SK-N-SH treated with all-trans-retinoic acid at 6 μM for 48 hours (cell line): ENCODE measurements at places on chromosomes 7 and 10.

DNA sequence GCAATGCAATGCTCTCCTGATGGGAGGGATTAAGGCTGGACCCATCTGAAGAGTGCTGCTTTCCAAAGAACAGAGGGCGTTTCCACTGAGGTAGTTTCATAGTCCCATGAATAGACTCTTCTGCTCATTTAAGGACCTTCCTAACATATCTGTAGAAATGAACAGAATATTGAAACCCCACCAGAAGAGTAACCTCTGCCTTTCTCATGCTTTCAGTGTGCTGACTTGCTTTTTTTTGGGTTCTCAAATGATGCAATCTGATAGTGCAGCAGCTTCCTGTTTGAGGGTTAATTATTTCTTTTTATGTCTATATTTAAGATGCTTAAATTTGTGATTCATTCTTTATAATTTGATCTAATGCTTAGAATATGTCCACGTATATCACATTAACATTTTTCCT is 82.2 kb downstream of the GATA3 start:
- ATAC-seq, result no peak

DNA sequence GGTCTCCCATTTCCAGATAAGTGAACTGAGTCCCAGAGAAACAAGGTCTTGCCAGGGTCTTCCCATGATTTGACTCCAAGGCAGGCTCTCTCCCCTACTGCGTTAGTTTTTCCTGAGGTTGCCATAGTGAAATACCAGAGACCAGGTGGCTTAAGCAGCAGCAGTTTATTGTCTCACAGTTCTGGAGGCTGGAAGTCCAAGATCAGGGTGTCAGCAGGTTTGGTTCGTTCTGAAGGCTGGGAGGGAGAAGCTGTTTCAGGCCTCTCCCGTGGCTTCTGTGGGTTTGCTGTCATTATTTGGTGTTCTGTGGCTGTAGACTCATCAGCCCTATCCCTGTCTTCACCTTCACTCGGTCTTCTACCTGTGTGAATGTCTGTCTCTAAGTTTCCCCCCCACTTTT is 129.9 kb downstream of the GRK5 start:
- ATAC-seq, result no peak

GRCh38 chr7:92802406-92802805 is 34.0 kb downstream of the CDK6 start:
- no peak for ATAC-seq

GRCh38 chr7:913736-914520 is 37.6 kb downstream of the GET4 start:
- ATAC-seq, result no peak

GRCh38 chr7:105268511-105269392 is 120.0 kb downstream of the SRPK2 start:
- ATAC-seq, result peak; percentile 92

- ATAC-seq, result peak; percentile 84
Measured at GRCh38 chr7:47291461-47292081, 290.3 kb downstream of the TNS3 start.

DNA sequence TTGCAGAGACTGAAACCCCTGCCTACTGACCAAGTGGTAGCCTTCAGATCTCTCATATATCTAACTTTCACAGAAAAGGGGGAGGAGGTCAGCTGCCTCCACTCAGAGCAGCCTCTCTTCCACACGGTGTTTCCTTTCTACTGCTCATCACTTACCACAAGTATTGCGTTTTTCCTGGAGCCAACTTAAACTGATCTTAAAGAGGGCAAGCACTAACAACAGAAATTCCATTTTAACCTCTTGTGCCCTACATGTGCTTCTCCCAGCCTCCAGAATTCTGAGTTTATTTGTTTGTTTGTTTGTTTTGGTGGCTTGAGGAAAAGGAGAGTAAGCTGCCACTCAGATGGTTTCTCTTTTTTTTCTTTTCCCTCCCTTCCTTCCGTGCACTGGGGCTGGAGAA is 19.1 kb downstream of the SKIDA1 start:
- no peak for ATAC-seq

GRCh38 chr10:77310288-77310840 is 327.2 kb downstream of the KCNMA1 start:
- ATAC-seq, result no peak

DNA sequence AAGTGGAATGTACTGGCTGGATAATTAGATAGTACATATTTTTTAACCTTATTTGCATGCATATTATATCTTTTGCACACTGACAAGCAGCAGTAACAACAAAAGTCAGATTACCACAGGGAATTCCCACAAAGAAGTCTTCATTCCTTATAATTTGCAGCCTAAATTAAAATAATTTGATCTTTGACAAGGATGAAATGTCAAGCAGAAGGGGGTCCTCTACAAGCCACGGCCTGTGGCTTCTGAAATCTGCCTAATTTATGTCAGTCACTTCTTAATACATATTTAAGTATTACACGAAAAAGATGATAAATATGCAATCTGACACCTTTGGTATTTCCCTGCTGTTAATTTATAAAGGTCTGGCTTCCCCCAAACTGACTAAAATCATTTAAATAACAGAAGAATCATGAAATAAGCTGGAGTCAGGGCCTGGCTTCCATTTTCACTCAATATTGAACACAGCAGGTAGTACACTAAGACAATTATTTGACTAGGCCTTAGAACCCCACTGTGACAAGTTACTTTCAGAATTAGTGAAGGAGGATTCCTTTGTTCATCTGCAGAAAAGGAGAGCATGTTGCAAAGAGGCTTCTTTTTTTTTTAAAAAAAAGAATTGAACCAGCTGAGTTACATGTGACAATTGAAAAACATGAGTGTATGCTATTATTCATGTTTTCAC is 351.1 kb upstream of the ETV1 start:
- ATAC-seq, result no peak

GRCh38 chr7:120742372-120742771 is 115.6 kb downstream of the TSPAN12 start:
- no peak for ATAC-seq

- no peak for ATAC-seq
Measured at GRCh38 chr10:51759896-51760534, 60.6 kb upstream of the CSTF2T start.

DNA sequence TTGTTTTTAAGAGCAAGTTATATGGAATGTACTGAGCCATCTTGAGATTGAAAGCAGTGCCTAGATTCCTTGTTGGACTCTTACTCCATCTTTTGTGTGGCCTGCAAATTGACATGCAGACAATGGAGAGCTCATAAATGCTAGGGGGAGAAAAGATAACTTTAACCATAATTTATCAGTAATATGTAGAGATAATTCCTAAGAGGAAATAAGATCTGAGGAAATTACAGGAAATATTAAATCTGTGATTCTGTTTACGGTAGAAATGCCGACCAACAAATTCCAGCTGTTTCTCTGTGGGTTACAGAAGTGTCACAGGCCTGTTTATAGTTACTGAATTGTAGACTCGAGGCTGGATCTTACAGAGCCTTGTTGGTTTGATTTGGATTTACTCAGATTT is 348.0 kb downstream of the SUGCT start:
- peak; percentile 53 for ATAC-seq

GRCh38 chr10:79321951-79322350 is 25.3 kb upstream of the PPIF start:
- ATAC-seq, result no peak

- ATAC-seq, result no peak
Measured at GRCh38 chr7:47241112-47242065, 340.5 kb downstream of the TNS3 start.

DNA sequence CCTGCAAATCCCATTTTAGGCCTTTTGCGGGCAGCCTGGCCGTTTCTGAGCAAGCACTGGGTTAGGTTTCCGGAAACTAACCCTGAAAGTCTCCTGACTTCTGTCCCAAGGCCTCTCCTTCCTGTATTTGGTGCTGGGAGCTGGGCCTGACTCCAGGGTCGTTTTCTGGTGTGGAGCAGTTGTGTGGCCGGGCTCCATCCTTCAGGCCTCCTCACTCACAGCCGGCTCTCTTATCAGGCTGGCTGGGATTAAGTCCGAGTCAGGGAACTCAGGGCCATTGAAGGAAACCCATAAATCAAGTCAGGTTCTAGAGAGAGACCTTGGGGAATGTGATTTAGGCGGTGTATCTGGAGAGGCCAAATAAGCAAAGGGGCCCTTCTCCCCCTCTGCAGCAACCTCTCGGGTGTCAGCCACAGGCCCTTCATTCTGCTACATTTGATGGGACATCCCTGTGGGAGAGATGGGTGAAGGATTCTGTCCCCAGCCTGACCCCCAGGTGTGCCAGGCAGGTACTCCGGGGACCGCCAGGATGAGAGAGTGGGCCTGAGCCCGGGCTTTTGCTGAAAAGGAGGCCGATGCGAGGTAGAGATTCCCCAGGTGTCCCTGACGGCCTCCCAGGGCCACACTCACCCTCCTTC is 3.3 kb downstream of the GATA3 start:
- no peak for ATAC-seq

DNA sequence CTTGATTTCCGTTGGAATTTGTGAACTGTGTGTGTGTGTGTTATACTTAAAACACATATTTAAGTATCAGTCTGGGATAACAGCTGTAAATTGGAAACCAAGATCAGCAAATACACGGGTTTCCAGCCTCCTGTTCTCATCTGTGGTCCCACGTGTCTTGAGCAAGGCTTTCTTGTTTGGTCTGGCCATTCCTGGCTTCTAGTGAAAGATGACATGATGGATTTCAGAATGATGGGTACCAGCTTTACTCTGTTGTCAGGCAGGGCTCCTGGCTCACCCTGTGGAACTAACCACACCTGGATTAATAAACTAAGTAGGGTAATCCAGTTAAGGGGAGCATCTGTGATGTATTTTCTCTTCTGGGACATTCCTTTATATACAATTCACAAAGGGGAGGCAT is 346.2 kb upstream of the AOAH start:
- ATAC-seq, result no peak

GRCh38 chr10:124245806-124246440 is 152.5 kb upstream of the CHST15 start:
- no peak for ATAC-seq

- peak; percentile 72 for ATAC-seq
Measured at GRCh38 chr7:36448781-36449379, 59.2 kb downstream of the ANLN start.

DNA sequence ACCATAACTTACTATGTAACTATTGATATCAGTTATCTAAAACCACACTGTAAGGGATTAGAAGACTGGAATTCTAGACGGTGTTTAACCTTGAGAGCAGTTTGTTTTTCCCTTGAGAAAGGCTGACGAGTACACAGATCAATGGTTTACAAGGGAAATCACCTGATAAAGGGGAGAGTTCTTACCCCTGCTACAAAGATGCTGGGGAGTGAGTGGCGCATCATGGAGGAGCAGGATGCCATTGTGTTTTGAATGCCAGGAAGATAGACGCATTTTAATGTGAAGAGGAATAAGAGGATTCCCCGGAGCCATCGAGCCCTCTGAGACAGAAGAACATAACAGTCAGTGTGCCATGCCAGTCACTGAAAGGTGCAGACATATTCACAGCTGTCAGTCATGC is 145.2 kb downstream of the PKD1L1 start:
- ATAC-seq, result no peak

DNA sequence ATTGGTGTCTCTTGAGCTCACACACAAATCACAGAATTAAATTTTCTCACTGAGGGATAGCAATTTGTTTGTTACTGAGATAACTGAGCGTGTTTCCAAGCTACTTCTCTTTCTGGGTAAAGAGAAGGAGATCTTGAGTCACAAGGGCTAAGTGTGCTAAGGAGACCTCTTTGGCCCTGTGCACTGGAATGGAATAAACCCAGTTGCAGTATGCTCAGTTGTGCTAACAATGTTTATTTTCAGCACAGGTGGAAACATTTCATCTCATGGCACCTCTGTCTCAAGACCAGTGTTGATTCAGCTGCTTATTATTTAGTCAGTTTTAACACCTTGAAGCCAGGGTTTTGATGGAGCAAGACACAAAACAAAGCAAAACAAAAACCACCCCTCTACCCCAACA is 22.5 kb upstream of the UBE2H start:
- ATAC-seq, result no peak
